Activated effector memory CD4-positive, alpha-beta T cell treated with Interleukin-2 at 50 U/mL for 16 hours (primary cell): ENCODE measurements at places on chromosomes 4 and X.

DNA sequence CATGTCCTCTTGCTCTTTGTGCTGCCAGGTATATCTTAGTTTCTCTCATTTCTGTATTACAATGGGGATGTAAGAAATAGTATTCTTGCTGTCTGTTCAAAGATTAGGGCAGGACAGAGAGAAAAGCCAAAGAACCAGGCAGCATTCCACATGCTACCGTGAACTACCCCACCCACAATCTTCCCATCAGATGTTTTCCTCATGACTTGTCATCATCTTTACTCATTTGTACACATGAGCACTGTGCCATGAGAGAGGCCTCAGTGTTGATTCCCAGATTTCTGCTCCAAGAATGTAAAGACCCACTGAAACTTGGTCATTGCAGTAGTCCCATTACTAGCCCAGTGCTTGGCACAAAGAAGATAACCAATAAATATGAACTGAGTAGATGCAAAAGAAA, 354.6 kb upstream of the RASGEF1B start:
- no peak for DNase-seq

DNA sequence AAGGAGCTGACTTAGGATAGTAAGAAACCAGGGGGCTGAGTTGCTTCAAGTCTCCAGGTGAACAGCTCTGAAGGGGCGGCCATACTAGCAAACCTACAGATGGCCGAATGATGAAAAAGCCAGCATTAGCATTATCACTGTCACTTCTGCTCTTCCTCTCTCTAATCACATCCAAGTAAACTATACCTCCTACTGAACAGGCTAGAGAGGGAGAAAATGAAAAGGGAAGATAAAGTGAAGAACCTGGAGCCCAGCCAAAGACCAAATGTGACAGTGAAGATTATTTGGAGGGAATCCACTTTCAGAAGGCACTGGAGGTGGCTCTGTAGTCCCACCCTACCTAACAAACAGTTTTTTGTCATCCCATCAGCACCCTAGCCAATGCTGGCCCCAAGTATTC, 50.4 kb upstream of the PRPS1 start:
- DNase-seq = no peak

DNA sequence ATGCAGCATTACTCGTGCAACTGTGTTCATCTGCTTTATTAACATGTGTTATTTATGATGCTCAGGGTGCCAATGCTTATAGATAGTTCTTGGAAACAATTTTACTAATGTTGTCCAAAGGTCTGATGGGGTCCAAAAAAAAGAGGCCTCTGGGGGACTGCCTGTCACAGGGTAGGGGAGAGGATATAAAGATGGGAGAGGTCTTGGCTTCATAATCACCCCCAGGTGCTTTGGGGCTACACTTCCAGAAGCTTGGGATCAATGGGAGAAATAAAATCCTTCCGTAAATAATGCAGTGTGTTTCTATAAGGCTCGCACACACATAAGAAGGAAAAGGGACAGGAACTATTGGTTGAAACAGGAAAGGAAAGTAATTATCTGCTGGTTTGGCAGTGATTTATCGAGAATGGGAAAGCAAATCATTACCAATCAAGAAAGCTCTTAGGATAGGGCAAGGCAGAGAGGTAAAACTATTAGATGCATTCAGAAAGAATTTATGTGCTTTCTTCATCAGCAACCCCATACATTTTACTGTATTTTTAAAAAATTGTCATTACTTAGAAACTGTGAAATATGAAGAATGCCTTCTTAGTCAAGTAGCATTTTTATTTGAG, 571.3 kb downstream of the PACRGL start:
- DNase-seq = no peak

GRCh38 chr4:16659694-16660093, 238.8 kb downstream of the LDB2 start:
- DNase-seq = no peak

GRCh38 chr4:168744021-168744420, 247.2 kb downstream of the PALLD start:
- DNase-seq = no peak

DNA sequence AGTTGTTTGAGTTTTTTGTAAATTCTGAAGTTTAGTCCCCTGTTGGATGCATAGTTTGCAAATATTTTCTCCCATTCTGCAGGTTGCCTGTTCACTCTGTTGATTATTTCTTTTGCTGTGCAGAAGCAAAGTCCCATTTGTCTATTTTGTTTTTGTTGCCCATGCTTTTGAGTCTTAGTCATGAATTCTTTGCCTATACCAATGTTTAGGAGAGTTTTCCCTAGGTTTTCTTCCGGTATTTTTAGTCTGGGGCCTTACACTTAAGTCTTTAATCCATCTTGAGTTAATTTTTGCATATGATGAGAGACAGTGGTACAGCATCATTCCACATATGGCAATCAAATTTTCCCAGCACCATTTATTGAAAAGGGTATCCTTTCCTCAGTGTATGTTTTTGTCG, 405.8 kb upstream of the RPS6KA3 start:
- no peak for DNase-seq

DNA sequence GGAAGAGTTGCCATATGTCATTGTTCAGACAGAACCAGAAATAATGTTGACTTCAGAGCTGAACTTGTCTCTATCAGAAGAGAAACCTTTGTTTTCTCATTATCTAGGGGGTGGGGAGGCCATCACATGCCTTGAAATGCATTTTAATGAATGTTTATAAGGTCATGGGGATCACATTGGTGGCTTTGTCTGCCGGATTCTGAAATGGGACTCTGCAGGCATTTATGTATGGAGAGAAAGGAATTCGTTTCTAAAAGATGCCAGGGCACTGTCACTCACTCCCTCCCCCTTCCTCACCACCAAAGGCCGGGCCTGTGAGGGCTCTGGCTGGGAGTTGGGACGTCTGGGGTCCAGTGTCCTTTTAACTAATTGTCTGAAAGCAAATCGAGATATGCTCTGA, 102.2 kb downstream of the MAMLD1 start:
- no peak for DNase-seq

DNA sequence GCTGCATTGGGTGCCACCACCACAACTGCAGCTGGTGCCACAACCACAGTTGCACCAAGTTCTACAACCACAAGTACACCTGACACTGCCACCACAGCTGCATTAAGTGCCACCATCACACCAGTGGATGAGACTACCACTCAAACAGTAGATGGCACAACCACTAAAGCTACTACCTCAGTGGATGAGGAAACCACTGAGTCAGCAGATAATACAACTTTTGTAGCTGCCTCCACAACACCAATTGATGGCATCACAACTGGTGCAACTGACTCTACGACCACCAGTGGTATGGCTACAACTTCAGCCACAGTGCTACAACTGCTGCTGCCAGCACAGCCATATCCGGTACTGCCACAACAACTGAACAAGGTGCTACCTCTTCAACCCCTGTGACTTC, 35.1 kb upstream of the CABS1 start:
- DNase-seq = no peak

- no peak for DNase-seq
These were observed 673.6 kb upstream of the PITX2 start for GRCh38 chr4:111296466-111296865.

DNA sequence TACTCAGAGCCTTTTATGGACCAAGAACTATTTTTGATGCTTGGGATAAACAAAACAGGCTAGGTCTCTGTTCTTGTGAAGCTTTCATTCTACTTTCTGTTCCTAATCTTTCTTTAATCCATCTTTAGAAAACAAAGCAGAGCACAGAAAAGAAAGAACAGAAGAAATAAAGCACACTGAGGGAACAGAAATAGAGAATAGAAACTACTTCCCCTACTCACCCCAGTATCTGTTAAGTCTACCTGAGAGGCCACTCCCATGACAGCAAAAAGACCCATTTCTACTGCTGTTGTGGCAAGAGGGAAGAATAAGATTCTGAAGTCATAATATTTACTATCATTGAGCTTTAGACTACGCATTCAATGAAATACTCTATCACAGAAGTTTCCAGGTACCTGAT, 9.2 kb downstream of the RFC1 start:
- DNase-seq = no peak

- no peak for DNase-seq
These were observed 349.5 kb upstream of the CPXCR1 start for GRCh38 chrX:88397551-88397950.

DNA sequence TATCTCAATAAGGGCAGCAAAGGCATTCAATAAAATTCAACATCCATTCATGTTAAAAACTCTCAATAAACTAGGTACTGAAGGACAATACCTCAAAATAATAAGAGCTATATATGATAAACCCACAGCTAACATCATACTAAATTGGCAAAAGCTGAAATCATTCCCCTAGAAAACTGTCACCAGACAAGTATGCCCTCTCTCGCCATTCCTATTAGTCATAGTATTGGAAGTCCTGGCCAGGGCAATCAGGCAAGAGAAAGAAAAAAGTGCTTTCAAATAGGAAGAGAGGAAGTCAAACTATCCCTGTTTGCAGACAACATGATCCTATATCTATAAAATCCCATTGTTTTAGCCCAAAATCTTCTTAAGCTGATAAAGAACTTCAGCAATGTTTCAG, 116.8 kb downstream of the TENT5D start:
- DNase-seq = no peak

- no peak for DNase-seq
These were observed 20.8 kb downstream of the LIN54 start for GRCh38 chr4:82989575-82990429.

DNA sequence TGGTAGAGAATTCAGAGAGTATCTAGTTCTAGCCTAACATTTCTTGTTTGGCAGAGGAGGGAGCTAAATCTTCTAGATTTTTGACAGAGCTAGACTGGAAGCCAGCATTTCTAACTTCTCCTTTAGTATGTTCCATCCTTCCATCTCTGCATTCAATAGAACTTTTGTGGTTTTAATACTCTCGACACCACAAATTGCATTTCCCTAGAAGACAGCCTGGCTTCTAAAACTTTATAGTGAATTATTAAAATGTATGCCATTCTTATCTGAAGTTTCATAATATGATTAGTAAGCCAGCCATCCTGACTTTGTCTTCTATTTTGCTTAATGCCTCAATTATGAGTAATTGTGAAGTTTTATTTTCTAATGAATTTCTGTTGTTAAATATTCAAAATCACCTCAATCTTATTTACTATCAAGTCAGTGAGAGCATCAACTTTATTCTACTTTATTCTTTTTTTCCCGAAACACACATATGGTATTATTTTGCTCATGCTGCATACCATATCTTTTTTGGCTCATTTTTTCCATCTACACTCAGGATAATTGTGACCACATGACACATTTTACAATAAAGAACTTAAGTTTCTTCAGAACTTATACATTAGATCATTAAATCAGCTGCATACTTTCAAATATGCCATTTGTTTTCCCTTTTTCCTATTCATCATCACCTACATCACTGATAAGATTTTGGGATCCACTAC, 30.2 kb downstream of the EDNRA start:
- DNase-seq = no peak

DNA sequence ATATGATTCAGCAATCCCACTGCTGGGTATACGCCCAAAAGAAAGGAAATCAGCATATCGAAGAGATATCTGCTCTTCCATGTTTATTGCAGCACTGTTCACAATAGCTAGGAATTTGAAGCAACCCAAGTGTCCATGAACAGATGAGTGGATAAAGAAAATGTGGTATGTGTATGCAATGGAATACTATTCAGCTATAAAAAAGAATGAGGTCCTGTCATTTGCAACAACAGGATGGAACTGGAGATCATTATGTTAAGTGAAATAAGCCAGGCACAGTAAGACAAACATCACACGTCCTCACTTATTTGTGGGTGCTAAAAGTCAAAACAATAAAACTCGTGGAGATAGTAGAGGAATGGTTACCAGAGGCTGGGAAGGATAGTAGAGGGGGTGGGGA, 153.8 kb upstream of the LEF1 start:
- DNase-seq = no peak

DNA sequence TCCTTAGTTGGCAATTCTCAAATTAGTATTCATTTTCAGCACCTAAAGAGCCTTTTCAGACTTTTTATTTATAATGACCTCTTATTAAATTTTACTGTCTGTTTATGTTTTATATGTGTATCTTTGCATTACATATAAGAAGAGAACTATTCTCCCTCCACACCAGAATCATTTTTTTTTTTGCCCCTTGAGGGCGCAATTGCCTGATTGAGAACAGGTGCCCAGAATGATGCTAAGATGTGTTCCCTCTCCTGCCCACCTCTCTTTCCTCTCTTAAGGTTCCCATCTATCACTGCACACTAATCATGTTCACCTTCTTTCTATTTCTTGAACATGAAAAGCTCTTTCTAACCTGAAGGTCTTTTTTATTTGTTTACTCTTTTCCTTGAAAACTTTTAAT, 44.2 kb upstream of the ADAM29 start:
- DNase-seq = no peak

GRCh38 chr4:141240671-141241070, 20.0 kb downstream of the ZNF330 start:
- DNase-seq = no peak

- DNase-seq = peak; percentile 53
These were observed 9.9 kb downstream of the ZNF157 start for GRCh38 chrX:47380268-47380667.

DNA sequence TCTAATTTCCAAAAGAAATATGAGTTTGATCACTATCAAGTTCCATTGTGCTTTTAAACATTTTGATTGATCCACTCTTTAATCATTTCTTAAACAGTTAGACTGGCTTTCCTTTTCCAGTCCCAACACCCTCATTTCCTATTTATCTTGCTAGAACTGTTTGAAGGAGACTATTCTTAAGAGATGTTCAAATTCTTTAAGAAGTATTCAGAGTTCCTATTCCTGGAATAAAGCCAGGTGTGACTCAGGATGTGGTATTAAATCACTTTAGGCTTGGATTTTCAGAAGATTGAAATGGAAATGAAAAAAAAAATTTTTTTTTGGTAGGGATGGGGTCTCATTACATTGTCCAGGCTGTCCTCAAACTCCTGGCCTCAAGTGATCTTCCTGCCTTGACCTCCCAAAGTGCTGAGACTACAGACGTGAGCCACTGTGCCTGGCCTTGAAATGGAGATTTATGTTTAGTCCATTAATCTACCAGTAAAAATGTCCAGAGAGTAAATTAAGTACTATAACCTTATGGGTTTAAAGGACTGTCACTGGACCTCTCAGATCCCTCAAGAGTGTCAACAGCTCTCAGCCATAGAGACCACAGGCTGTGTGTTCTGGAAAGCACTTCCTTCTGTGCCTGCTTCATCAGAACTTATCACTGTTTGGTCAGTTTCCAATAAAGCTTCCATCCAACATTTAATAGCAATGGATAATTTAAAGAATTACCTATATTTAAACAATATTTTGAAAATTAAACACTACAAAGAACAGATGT, 90.7 kb downstream of the CDS1 start:
- DNase-seq = no peak

- DNase-seq = no peak
These were observed 434.3 kb upstream of the FAT1 start for GRCh38 chr4:187158003-187158402.

- DNase-seq = no peak
These were observed 71.6 kb upstream of the NFKB1 start for GRCh38 chr4:102429553-102429952.

DNA sequence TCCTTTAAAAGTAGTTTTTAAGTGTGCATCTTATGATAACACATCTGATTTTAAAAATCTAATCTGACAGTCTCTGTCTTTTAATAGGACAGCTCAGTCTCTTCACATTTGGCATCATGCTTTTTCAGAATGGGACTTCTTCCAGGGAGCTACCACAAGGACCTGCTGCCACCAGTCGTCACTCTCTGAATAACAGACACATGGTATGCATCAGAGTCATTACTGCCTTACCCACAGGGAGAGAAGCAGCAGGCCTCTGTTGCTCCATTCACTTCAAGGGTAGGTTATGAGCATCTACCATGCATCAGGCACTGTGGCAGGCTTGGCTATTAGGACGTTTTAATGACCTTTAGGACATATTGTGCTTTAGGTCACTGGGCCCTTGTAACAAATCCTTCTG, 50.0 kb upstream of the AFAP1 start:
- no peak for DNase-seq
